Stimulated activated CD4-positive, alpha-beta T cell treated with anti-CD3 and anti-CD28 coated beads, TNF-alpha, amount 100 ng/mL, for 24 hours (primary cell): ENCODE measurements at places on chromosomes 5 and 9.

GRCh38 chr5:15001517-15001916 is 129.9 kb upstream of the ANKH start:
- no peak for DNase-seq

DNA sequence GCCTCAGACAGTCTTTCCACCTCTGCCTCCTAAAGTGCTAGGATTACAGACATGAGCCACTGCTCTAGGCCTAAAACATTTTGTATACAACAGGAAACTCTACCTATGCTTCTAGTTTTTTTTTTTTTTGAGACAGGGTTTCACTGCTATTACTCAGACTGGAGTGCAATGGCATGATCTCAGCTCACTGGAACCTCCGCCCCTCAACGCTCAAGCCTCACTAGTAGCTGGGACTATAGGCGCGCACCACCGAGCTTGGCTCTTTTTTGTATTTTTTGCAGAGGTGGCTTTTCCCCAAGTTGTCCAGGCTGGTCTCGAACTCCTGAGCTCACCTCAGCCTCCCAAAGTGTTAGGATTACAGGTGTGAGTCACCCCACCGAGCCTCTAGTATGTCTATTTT is 5.4 kb downstream of the HSPA9 start:
- no peak for DNase-seq

GRCh38 chr5:94796586-94796985 is 178.1 kb downstream of the SLF1 start:
- no peak for DNase-seq

GRCh38 chr9:127213859-127214258 is 50.7 kb upstream of the GARNL3 start:
- no peak for DNase-seq

DNA sequence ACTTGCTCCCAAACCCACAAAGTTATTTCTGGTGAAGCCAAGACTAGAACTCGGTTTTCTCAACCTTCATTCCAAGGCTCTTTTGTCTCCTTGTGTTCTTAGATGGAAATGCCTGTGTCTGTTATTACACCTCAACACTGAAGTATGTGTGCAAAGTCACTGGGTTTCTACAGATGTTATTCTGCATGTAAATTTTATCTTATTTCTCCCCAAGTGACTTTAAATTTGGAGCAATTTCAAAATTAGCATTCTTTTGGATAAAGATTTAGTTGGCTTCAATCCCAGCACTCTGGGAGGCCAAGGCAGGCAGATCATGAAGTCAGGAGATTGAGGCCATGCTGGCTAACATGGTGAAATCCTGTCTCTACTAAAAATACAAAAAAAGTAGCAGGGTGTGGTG is 104.4 kb upstream of the GNA14 start:
- DNase-seq = no peak

GRCh38 chr9:2691626-2692025 is 25.7 kb upstream of the KCNV2 start:
- no peak for DNase-seq

- no peak for DNase-seq
These were observed 9.8 kb downstream of the OCLN start for GRCh38 chr5:69502367-69502766.

DNA sequence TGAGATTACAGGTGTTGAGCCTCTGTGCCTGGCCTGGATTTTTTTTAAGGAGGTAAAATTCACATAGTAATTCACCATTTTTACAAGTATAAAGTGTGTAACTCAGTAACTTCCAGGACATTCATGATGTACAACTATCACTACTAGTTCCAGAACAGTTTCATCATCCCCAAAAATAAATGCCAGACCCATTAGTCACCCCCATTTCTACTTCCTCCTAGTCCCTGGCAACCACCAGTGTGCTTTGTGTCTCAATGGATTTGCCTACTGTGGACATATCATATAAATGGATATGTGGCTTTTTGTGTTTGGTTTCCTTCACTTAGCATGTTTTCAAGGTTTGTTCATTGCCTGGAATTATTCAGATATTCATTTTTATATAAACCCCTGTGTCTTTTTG is 72.5 kb upstream of the PANK3 start:
- DNase-seq = no peak

- no peak for DNase-seq
These were observed 212.6 kb downstream of the MCTP1 start for GRCh38 chr5:95072281-95072680.

GRCh38 chr5:138032028-138032571 is 779 bp downstream of the FAM13B start:
- DNase-seq = peak; percentile 5

DNA sequence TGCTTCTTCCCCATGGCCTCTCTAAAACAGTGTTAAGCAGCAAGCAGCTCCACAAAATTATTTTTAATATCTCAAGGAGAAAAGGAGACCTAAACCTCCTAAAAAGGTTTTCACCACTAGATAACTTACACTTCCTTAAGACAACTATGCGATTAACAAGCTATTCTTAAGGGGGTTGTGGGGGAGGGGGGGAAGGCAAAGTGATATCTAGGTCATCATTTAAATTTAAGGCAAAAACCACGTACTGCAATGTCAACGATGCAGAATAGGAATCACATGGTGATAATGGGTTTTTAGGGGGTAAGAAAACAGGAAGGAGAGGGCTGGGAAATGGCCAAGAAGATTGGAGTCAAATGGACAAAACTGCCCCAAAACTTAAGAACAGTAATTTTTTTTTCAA is 32.6 kb downstream of the CSNK1A1 start:
- no peak for DNase-seq

DNA sequence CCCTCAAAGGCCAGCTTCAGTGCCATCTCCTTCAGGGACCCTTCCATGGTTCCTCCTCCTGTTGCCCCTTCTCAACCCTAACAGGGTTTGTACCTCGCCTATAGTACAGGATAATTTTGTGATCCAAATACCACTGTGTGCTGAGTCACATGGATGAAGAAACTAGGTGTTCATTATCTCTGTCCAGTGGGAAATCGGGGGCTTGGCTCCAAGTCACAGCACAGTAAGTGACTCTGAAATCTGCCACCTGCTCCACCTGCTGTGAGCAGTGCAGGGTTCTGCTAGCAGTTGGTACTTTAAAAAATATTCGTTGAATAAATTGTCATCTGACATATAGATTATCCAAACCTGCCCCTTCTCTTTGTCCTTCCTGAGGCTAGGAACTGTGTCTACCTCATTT is 123.2 kb upstream of the OTULINL start:
- no peak for DNase-seq

GRCh38 chr9:1421436-1421835 is 371.3 kb downstream of the DMRT2 start:
- no peak for DNase-seq

- DNase-seq = no peak
These were observed 1248.1 kb upstream of the CDH18 start for GRCh38 chr5:21236104-21236503.

GRCh38 chr5:10639846-10640368 is 76.0 kb downstream of the ANKRD33B start:
- DNase-seq = no peak

- DNase-seq = no peak
These were observed 37.3 kb upstream of the TRIO start for GRCh38 chr5:14105718-14106410.

DNA sequence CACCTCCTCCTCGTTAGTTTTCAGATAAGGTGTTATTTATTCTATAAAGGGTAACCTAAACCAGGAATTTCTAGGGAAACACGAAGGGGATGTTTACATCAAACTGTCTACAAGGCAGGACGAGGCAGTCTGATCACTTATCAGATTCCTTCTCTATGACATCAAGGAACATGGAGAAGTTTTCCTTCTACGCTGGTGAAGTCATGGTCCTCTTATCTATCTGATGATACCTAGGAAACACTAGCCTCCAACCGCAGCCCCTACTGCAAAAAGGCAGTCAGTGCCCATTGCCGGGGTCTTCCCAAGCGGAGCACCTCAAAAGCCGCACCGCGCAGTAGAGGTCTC is 1.5 kb downstream of the MPDZ start:
- DNase-seq = no peak

GRCh38 chr5:160750938-160751657 is 100.9 kb downstream of the ATP10B start:
- no peak for DNase-seq

- DNase-seq = no peak
These were observed 46.3 kb downstream of the FYB1 start for GRCh38 chr5:39173069-39173468.

- no peak for DNase-seq
These were observed 266.1 kb downstream of the CWC27 start for GRCh38 chr5:65034813-65035209.

DNA sequence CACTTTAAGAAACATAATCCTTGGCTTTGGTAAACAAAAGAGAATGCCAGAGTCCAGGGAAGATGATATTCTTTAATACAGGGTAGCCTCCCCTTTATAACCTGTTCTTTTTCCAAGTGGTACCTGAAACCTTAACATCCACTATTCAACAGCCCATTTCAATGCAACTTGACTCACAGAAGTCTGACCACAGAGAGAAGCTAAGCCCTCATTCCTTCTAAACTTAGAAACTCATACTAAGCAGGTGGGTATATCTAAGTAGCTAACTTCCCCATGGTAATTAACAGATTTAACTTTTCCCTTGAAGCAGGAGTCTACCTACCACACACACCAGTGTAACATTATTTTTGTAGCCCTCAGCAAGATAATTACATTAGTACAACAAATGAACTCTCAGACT is 91.9 kb downstream of the CEMIP2 start:
- no peak for DNase-seq

- no peak for DNase-seq
These were observed 98.0 kb downstream of the SLC25A46 start for GRCh38 chr5:110836851-110837250.

- DNase-seq = no peak
These were observed 38.3 kb downstream of the SAR1B start for GRCh38 chr5:134594336-134594735.

GRCh38 chr9:93968451-93969327 is 13.5 kb upstream of the BARX1 start:
- no peak for DNase-seq

DNA sequence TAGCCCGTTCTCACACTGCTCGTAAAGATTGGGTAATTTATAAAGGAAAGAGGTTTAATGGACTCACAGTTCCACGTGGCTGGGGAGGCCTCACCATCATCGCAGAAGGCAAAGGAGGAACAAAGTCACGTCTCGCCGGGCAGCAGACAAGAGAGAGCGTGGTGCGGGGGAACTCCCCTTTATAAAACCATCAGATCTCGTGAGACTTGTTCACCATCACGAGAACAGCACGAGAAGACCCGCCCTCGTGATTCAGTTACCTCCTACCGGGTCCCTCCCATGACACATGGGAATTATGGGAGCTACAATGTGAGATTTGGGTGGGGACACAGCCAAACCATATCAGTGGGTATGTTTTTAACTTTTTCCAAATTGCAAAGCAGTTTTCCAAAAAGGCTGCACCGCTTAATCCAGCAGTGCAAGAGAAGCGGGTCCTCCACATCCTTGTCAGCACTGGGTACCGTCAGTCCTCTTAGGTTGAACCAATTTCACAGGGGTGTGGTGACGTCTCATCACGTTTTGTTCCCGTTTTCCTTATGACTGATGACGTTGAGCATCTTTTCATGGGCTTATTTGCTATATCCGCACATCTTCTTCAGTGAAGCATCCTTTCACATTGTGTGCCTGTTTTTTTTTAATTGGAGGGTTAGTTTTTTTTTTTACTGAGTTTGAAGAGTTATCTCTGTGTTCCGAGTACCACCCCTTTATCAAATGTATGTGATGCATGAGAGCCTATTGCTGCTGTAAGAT is 8.0 kb upstream of the FCN2 start:
- DNase-seq = no peak

DNA sequence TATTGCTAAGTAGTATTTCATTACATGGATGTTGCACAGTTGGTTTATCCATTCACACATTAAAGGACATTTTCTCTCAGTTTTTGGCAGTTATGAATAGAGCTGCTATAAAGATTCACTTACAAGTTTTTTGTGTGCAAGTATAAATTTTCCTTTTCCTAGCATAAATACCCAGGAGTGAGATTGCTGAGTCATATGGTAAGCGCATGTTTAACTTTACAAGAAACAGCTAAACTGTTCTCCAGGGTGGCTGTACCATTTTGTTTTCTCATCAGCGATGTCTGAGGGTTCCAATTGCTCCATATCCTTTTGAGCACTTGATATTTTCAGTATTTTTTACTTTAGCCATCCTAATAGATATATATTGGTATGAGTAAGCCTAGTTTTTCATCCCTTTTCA is 16.4 kb upstream of the ABCA1 start:
- DNase-seq = no peak

DNA sequence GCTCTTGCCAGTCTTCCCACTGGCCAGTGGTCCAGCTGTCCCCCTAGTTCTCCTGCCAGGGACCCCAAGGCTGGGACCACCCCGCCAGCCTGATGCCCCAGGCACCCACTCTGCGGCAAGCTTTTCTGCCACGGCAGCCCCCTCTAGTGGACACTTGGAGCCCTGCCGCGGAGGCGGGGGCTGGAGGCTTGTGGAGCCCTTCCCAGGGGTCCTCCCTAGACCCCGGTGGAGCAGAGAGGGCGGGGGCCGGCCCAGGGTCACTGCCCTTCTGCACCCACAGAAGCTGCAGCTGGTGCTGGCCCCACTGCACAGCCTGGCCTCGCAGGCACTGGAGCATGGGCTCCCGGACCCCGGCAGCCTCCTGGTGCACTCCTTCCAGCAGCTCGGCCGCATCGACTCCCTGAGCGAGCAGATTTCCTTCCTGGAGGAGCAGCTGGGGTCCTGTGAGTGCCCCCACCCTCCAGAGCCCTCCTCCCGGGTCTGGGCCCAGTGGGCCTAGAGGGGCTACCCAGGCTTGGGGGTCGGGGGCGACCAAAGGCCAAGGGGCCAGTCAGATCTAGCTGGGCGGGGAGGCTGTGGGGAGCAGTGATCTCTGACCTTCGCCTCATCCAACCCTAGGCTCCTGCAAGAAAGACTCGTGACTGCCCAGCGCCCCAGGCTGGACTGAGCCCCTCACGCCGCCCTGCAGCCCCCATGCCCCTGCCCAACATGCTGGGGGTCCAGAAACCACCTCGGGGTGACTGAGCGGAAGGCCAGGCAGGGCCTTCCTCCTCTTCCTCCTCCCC is 9.1 kb downstream of the EGFL7 start:
- peak; percentile 40 for DNase-seq

DNA sequence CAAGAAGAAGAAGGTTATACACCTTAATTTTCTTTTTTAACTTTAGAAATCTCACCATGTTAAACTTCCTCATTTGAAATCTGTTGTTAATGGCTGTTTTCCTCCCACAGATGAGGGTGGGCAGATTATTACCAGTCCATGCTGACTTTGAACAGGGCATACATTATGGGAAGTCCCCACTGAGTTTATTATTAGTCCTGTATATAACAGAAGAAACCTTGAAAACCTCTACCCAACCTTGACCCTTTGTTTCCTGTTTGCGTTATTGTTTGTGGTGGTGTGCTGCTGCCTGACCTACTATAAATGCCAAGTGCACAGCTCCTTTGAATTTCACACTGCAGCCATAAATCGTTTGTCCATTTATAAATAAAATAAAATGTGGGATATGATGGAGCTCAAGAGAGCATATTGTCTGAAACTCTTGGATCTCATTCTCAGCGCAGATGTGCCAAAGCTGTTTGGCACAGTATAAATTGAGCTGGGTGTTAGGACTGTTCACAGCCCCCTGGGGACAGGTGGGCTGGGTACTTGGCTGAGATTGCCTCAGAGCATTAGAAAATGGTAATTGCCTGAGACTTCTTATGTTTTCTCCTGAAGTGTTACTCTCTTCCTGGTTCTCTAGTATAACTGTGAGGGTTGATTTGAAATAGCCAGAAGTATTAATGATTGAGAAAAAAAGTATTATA is 139.6 kb downstream of the SPATA31D1 start:
- DNase-seq = no peak
